ENCODE measurements at places on chromosomes 6 and 20. TPM values are rescaled to one million over a fixed set of nuclear protein-coding genes. Genes with fewer than 3 reads are reported as not detected.

The NRSN2 gene
- total RNA-seq = 31.0 TPM

The C6orf58 gene
- total RNA-seq = 0.19 TPM

The RGS17 gene
- total RNA-seq = 9.3 TPM

The BACH2 gene
- under 0.01 TPM for total RNA-seq

The TFAP2D gene
- not detected for total RNA-seq

The TGIF2 gene
- 5.8 TPM for total RNA-seq

The BHLHE23 gene
- not detected for total RNA-seq

The LIN28B gene
- total RNA-seq = not detected

The GPSM3 gene
- total RNA-seq = 1.5 TPM

The ZSCAN16 gene
- total RNA-seq = 3.1 TPM

The FUT9 gene
- total RNA-seq = not detected

The SLC35D3 gene
- under 0.01 TPM for total RNA-seq

The DLL1 gene
- total RNA-seq = 0.38 TPM

The CRISP3 gene
- not detected for total RNA-seq

The CCN2 gene
- 323 TPM for total RNA-seq

The GJA10 gene
- total RNA-seq = not detected

The FAM162B gene
- total RNA-seq = 19.9 TPM

The PET117 gene
- total RNA-seq = 9.9 TPM

The RNF217 gene
- total RNA-seq = 21.1 TPM

The GLP1R gene
- total RNA-seq = under 0.01 TPM

The TMC2 gene
- not detected for total RNA-seq

The BTN1A1 gene
- total RNA-seq = under 0.01 TPM

The PCK1 gene
- not detected for total RNA-seq

All from regular cardiac myocyte (primary cell).